ENCODE measurements at places on chromosomes 6 and 20.

DNA sequence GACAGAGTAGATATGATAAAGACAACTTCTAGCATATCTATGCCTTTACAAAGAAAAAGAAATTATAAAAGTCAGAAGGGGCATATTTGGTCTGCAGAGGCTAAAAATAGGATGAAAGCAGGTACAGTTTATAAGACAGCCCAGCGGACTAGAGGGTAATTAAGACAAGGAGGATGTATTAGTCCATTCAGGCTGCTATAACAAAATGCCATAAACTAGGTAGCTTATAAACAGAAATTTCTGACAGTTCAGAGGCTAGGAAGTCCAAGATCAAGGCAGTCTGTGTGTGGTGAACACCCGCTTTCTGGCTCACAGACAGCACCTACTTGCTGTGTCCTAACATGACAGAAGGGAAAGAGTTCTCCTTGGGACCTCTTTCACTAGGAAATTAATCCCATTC is 5.7 kb downstream of the HBS1L start:
- no peak for DNase-seq

DNA sequence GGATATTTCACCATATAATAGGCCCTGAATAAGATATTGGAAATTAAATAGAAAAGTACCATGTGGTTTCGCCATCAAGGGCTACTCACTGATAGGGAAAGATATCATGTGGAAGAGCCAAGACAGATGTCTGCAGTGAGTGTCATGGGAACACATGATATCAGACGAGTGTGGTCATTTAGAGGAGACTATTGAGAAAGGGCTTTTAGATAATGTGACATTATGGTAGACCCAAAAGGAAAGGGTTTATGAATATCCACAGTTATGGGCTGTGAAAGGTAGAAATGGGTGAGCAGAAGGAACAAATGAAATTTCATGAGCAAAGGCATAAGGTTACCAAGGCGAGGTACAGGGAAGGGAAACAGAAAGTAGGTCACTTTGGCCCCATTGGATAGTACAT is 182.3 kb upstream of the PRSS16 start:
- no peak for DNase-seq

GRCh38 chr6:116471531-116471930 is 10.4 kb downstream of the CALHM6 start:
- DNase-seq, result no peak

DNA sequence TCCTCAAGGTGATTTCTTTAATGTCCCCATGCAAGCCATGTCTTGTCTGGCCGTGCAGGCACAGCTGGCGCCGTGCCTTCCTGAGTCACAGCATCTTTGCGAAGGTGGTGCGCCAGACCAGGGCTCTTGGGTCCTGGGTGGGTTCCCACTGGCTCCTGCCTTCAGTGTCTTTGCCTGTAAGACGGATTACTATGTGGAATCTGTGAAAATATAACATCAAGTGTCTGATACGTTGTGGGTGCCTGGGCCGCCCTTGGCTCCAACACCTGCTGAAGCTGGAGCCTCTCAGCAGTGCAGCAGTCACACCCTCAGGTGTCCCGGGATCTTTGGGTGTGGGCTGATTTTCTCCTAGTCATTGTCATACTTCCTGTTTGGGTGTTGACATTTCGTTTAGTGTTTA is 3.2 kb downstream of the OSBPL2 start:
- no peak for DNase-seq

GRCh38 chr6:115441651-115442050 is 619.0 kb downstream of the FRK start:
- DNase-seq, result no peak

DNA sequence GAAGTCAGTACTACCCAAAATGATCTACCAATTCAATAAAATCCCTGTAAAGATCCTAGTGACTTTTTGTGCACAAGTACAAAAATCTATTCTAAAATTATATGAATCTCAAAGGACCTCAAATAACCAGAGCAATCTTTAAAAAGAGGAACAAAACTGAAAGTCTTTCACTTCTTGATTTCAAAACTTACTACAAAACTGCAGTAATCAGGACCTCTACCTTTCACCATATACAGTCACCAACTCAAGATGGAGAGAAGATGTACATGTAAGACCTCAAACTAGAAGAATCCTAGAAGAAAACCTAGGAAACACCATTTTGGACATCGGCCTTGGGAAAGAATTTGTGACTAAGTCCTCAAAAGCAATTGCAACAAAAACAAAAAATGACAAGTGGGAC is 109.5 kb upstream of the CD93 start:
- no peak for DNase-seq

DNA sequence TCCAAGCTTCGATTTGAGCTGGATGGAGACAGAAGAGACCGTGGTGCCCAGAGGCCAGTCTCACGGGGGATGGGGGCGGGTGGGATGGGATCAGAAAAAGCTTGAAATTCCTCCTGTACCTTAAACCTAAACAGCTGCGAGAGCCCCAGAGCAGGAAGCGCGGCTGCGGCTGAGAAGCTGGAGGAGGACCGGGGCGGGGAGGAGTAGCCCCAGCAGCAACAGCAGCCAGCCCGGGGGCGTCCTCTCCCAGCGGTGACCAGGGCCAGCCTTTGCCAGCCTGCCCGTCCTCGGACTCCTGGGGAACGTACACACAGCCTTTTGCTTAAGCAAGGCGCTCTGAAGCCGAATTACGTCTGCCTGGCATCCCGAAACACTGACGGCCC is 17.4 kb upstream of the PRDM13 start:
- no peak for DNase-seq

GRCh38 chr6:19976411-19977129 is 139.4 kb downstream of the ID4 start:
- no peak for DNase-seq

- no peak for DNase-seq
Measured at GRCh38 chr6:108653949-108654348, 93.2 kb downstream of the FOXO3 start.

DNA sequence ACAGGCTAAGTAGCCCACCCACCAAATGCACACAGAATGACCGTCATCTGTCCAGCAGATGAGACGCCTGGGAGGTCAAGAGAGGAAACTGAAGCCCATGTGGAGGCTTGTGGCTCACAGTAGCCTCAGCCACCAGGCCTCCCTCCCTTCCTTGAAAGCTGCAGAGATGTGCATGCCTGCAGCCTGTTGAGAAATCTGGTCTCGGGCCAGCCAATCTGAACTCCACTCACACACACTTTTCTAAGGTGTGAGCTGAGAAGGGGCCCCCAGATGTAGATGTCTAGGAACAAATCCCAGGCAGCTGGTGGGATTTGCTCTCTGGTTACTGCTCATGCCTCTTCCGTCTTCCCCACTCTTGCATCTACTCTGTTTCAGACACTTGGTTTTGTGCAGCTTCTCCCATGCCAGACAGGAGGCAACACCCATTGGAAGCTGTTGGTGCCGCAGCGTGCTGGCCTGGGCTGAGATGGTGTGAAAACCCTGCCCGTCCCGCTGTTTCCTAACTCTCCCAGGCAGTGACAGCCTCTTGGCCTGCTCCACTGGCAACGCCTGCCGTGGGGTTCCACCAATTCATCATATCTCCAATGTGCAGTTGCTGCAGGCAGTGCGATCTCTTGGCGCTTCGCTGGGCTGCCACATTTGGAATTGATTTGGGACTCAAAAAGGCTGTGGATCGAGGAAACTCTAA is 24.1 kb upstream of the PAX1 start:
- DNase-seq, result no peak

GRCh38 chr20:22490287-22491193 is 93.8 kb downstream of the FOXA2 start:
- DNase-seq, result no peak

DNA sequence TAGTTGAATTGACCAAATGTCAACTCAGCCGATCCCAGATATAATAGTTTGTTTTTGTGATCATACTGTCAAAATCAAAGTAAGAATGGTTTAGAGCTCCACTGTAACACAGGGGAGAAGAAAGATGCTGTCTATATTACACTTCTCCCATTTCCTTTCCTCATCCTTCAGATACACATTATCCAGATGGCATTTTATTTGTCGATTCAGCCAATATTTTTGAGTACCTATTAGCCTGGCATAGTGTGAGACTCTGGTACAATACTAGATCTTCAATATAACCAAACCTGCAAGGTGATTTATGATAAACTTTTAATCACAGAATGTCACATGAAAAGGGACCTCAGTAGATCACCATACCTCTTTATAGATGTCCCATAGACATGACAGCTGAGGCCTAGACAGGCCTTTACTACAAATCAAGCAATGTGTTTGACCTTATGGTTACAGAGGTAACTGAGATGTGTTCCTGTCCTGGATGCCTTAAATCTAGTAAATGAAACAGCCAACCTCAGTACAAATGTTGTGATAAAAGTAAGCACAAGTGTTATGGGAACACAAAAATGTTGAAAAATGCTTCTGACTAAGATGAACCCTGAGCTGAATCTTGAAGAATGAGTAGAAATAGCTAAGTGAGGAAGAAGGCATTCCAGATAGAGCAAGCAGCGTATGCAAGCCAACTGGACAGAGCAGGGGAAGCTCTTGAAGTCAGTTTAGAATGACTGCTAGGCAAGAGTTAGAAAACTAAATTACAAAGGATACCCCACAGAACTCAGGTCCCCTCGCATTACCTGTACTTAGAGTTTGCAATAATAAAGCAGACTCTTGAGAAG is 1.9 kb downstream of the FBXO9 start:
- DNase-seq, result no peak

DNA sequence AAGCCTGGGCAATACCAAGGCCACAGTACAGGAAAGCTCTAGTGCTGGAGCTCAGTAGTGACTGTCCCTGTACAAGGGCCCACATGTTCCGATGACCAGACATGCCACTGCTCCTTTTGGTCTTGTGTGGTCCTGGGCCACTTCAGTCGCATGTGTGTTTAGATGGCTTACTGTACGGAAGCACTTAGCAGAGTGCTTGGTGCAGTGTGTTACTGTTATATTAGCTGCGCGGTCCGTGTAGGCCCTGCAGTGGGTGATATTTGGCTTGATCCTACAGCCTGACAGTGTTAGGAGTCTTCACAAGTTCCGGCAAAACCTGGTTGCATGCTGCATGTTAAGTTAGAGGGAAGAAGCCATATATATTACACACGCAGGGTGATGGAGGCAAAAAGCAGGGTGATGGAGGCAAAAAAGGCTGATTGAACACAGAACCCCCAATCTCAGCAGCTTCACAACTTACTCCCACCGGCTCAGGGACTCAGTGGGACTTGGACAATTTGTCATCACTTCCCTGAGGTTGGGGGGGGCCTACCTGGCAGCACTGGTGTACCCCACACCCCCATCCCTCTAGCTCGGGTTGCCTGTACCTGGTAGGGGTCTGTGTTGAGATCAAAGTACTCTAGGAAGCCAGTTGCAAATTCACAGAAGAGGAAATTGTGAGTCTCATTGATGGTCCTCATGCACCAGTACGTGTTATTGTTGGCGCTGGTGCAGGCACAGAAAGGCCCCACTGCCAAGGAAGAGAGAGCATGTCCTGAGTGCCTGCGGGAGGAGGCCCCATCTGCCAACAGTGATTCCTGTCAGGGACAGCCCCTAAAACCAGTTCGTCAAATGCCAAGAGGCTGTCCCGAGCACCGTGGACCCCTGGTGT is 122.6 kb downstream of the SULF2 start:
- DNase-seq, result no peak

GRCh38 chr6:109496036-109496772 is 13.2 kb upstream of the ZBTB24 start:
- DNase-seq, result no peak

GRCh38 chr20:52590100-52590499 is 382.1 kb upstream of the TSHZ2 start:
- DNase-seq, result no peak

- DNase-seq, result no peak
Measured at GRCh38 chr20:49569411-49570115, 1.6 kb upstream of the PTGIS start.

GRCh38 chr6:23365732-23366131 is 760.3 kb upstream of the NRSN1 start:
- DNase-seq, result no peak

GRCh38 chr6:148138573-148138972 is 204.1 kb upstream of the SASH1 start:
- DNase-seq, result no peak

- no peak for DNase-seq
Measured at GRCh38 chr6:162056745-162057144, 670.8 kb downstream of the PRKN start.

DNA sequence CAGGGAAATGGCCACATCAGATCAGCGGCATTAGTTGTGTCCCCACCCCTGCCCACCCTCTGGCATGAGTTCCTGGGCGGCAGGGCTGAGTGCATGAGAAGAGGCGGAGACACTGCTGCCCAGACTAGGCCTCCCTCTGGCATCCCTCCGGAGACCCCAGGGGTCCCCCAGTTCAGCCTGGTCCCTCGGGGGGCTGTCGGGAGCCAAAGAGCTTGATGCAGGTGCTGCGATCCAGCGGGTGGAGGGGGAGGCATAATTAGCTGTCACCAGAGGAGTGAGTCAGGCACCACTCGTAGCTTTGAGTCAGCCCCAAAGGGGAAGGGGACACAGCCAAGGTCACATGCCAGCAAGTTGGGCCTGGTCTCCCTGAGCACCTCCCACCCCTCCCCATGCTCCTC is 34.5 kb downstream of the DLGAP4 start:
- no peak for DNase-seq

DNA sequence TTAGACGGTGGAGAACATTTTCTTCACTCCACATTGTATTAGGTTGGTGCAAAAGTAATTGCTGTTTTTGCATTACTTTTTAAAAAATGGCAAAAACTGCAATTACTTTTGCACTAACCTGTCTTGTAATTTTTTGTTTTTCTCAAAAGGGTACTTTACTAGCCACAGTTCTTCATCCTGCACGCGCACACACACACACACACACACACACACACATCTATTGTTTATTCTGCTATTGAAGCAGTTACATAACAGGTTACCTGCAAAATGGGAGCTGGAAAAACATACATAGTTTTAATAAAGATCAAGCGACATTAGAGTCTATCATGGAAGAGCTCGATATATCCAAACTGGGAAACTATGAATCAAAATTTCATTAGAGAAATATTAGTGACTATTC is 235.2 kb downstream of the SIM1 start:
- no peak for DNase-seq

GRCh38 chr20:47330933-47331708 is 25.4 kb downstream of the ZMYND8 start:
- DNase-seq, result no peak

DNA sequence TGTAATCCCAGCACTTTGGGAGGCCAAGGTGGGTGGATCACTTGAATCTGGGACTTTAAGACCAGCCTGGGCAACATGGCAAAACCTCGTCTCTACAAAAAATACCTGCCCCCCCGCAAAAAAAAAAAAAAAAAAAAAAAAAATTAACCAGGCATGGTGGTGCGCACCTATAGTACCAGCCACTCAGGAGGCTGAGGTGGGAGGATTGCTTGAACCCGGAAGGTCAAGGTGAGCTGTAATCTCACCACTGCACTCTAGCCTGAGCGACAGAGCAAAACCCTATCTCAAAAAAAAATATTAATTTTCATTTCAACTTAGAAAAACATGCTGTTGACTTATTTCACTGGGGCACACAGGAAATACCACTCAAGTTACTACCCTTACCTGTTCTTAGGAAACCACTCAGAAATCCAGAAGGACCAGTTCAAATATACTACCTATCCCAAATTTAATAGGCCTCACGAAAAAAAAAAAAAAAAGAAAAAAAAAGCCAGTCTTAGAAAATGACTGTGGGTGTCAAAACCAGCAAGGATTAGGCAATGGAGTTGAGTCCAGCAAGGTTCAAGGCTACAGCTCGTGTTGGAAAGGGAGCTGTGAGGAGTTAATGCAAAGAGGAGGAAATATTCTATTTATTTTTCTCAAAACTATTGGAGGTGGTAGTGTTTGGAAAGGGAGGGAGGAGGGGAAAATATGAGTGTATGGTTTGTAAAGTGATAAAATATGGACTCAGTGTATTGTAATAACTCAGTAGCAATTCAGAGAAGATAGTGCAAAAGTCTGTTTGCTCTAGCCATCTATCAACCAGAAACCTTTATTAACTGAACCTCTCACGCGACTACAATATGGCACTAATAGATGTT is 33.9 kb upstream of the PIM1 start:
- no peak for DNase-seq

Data from activated CD4-positive, alpha-beta T cell treated with anti-CD3 and anti-CD28 coated beads, Interleukin-2, amount 50 U/mL, for 24 hours (primary cell).